Activated CD4-positive, alpha-beta T cell treated with anti-CD3 and anti-CD28 coated beads for 4 hours (primary cell): ENCODE measurements at places on chromosomes 1 and 21.

DNA sequence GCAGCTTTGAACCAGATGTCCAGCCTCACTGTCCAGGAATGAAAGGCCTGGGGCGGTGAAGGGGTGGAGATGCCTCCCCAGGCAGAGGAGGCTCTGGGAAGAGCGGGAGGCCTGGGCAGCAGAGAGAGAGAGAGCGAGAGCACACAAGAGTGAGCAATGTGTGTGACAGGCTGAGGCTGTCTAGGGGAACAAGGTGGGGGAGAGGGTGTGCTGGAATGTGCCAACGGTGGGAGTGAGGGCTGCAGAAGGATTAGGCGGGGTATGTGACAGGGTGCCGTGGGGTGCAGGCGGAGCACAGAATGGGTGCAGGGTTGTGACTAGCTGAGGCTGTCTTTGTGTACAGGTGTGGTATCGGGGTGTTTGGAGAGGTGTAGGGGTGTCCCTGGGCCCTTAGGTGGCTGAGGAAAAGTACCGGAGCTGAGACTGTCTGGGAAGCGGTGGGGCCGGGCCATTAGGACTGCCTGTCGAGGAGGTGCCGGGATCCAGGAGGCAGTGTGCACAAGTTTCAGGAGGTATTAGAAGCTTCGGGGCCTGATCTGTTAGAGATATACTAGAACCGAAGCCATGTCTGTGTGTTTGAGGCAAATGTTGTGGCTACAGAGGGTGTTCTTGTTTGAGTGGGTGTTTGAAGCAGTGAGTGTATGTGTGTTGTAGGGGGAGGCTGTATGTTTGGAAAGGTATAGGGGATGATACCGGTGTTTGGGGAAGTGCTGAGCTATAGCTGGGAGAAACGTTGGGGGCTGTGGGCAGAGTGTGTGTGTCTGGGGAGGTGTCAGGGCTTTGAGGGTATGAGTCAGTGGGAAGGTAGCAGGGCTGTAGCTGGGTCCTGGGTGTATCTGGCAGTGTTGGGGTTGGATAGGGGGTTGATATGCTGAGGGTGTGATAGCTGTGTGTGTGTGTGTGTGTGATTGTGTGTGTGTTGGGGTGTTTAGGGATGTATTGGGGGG is 9.1 kb downstream of the AHDC1 start:
- no peak for DNase-seq

DNA sequence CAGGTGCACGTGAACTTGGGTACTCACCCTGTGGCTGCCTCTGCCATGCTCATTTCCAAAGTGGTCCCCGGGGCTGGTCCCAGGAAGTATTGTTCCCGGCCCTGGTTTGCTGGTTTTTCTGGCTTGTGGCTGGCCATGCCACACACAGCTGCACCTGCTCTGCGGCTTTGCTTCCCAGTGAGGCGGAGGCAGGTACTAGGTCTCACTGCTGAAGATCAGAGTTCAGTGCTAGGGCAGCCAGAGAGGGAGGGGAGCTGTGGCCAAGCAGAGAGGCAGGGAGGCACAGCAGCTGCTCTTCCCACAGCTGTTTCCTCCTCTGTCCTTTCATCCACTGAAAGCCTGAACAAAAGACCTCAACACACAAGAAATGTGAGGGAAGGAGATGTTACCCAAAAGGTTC is 30.5 kb downstream of the ENO1 start:
- DNase-seq = no peak

- DNase-seq = no peak
Measured at GRCh38 chr1:200180821-200181220, 153.3 kb downstream of the NR5A2 start.

- DNase-seq = no peak
Measured at GRCh38 chr1:221487781-221488524, 253.9 kb downstream of the DUSP10 start.

GRCh38 chr21:45112371-45112770 is 38.0 kb downstream of the ADARB1 start:
- no peak for DNase-seq

GRCh38 chr1:89873770-89874169 is 52.9 kb downstream of the LRRC8D start:
- no peak for DNase-seq

DNA sequence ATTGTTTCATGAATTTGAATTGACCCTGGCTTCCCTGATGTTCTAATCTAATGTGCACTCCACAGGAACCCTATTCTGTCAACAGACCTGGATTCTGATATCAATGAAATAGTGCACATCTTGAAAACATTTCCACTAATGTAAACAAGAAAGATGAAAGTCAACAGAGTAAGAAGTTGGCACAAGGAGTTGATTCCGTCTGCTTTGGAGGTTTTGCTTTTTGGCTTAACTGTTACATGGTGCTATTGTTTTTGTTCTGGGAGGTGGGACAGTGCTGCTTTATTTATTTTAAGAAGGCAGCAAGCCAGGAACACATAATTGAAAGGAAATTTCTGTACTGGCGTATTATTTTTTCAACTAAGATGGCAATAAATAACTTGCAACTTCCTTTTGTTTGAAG is 73.3 kb downstream of the LEPR start:
- no peak for DNase-seq

DNA sequence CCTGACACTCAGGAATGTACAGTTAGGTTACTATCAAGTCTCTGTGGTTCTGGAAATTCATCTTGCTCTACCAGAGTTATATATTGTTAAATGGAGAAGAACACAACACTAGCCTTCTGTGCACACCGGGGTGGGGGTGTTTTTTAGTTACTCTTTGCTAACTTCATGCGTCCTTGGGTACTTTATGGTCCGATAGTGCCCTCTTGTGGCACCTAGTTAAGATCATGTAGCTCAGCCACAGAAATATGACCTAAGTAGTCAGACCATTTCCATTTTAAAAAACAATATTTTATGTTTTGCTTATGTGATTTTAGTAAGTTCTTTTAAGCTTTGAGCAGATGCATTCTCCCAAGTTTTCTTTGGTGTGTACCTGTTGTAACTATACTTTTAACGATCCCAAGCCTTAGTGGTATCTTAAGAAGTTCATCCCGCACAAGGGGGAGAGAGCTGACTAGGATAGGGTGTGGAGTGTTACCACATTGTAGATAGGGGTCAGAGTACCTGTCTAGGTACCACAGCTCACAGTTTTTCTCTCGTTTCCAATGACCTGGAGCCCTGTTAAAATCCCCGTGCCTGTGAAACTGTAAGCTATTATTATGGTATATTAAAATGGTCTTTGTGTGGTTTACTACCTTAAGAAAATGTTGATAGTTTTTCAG is 20.6 kb upstream of the SH3D21 start:
- DNase-seq = peak; percentile 75

DNA sequence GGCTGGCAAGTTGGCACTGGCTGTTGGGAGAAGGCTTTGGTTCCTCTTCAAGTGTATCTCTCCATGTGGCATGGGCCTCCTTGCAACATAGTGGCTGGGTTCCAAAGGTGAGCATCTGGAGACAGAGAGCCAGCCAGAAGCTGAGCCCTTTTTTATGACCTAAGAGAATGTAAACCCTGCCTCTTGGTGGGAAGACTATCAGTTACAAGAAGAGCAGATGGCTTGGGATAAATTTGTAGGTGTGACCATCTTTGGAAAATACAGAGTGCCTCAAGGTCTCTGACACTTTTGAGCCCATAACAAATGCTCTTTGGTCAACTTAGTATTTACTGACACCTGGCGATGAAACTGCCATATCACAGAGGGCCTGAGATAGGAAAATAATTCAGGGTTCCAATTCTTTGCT is 31.4 kb upstream of the PRELP start:
- DNase-seq = no peak

DNA sequence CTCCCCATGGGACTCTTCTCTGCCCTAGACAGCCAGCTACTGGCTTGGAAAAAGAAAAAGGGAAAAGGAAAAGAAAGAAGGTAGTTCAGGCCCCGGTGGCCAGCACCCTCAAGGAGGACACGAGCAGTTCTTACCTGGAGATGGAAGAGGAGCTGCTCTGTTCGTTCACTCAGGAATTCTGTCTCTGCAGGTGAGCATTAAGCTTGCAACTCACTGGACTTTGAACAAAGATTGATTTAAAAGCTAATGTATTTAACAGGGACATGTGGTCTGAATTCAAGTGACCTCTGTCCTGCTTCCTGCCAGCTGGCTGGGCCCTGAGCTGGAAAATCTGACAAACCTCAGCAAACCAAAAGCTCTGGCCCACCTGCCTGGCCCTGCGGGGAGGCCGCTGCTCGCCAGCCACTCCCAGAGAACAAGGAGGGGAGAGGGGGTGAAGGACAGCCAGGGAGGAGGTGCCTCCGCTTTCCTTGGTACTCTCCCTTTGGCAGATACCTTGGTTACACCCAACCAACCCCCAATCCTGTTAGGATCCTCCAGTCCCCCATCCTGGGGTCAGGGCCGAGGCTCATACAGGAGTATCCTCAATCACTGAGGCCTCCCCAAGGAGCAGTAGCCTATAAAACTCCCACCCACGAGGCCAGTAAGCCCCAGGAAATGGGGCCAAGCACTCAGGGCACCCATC is at the start of gene PDZK1:
Gene PDZK1 (minus strand): TSS at position 186 of the 685 bp plus-strand sequence. CDS start 19,347 bp downstream, outside the sequence.
- DNase-seq = no peak

DNA sequence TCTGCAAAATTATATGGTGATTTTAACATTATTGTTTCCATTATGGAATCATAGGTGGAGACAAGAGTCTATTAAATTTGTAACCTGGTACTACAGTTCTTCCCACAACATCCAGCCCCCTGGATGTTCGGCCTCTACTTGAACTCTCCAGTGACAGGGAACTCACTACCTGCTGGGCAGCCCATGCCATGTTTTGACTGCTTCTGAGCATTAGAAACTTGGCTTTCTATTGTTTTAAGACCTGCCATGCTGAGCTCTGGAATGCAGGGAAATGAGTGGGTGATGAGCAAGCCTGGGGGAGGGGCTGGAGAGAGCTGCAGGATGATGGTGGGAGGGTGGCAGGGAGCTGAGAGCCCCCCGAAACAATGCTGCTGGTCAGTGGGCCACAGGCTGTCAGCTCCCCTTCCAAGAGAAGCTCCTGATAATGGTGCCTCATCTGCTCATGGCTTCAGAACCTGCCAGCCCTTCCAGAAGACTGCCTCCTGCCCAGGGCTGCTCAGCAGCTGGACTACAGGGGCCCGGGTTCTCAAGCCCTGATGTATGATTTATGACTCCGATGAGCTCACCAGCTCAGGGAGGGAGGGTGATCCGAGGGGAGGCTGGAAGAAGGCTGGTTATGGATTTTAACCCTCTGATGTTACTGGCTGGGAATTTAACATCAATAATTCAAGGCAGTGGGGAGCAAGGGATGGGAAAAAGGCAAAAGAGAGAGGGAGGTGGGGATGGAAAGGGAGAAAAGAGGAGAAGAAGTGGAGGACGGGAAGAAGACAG is 205.0 kb downstream of the HIVEP3 start:
- DNase-seq = no peak

DNA sequence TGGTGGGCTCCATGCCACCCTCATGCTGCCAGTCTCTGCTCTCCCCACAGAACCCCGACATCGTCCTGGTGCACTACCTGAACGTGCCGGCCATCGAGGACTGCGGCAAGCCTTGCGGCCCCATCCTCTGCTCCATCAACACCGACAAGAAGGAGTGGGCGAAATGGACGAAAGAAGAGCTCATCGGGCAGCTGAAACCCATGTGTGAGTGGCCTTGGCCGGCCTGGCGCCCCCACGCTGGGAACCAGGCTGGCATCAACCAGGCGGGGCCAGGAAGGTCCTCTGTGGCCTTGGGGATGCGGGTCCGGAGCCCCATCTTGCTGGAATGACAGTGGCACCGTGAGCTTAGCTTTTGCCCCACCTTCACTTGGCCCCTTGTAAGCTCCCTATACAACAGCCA is 130.7 kb upstream of the VAMP3 start:
- no peak for DNase-seq

GRCh38 chr1:30748098-30748698 is 9.4 kb downstream of the LAPTM5 start:
- DNase-seq = no peak

- no peak for DNase-seq
Measured at GRCh38 chr1:2991753-2992495, 29.3 kb upstream of the ACTRT2 start.

DNA sequence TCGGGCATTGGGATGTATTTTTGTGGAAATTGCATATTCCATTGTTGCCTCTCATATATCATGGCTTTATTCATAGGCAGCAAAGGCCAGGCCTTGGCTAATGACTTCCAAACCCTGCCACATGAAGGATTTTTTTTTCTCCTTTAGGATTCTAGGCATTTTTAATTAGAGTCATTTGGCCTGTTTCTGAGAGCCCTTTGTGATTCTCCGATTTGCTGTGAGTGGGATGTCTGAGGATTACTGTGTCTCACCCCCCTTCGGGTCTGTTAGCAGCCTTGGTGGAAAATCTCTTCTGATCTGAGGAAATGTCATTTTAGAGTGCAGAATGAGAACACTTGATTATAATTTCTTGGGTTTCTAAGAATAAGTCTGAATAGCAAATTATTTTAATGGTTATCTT is 253.5 kb downstream of the NTNG1 start:
- DNase-seq = no peak

DNA sequence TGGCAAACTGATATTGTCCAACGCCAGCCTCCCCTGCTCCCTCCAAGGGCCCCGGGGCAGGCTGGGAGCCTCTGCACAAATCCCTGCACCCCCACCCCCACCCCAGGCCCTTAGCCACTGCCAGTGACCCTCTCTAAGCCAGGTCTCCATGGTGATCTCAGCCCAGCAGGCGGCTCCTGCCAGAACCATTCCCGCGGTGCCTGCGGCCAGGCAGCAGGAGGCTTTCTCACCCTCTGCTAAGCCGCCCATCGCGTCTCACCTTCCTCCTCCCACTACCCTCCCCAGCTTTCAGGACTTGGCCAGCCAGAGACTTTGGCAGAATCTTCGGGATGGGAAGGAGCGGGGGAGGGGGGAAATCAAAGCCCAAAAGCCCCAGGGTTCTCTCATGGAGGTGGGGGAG is 46.8 kb upstream of the WASF2 start:
- DNase-seq = no peak

- DNase-seq = no peak
Measured at GRCh38 chr1:247375747-247376146, 40.2 kb upstream of the NLRP3 start.

DNA sequence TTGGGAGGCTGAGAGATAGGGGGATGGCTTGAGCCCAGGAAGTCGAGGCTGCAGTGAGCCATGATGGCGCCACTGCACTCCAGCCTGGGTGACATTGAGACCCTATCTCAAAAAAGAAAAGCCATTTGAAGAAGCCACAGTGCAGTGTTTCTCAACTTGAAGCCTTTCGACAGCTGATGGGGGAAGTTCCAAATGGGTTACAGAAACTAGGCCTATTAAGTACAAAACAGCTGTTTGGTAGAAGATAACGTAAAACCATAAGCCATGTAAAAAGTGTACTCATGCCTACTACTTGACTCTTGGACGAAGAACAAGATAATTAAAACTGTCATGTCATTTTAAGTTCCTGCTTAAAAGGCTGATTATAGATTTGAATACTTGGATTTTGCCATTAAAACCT is 16.6 kb downstream of the COPA start:
- no peak for DNase-seq
